ENCODE measurements at places on chromosomes 12 and 14.

DNA sequence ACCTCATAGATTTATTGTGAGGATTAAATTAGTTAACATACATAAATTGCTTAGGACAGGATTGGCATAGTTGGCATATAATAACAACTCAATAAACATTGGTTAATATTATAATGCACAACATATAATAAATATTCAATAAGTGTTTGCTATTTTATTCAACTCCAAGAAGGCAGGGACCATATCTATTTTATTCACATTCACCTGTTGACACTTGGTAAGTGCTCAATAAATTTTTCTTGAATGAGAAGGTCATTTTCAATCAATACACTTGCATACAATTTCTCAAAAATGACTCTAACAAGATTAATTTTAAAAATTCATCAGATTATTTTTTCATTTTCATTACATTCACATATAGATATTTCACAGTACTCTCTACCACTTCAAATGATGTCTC, 12.4 kb upstream of the NUP107 start:
- DNase-seq = no peak
- peak overlapping the region; percentile 88 for H3K27ac ChIP-seq
- peaks cover 8% of the 10 kb centered on the region for H3K36me3 ChIP-seq
- H3K4me3 ChIP-seq = no peak overlapping the region

DNA sequence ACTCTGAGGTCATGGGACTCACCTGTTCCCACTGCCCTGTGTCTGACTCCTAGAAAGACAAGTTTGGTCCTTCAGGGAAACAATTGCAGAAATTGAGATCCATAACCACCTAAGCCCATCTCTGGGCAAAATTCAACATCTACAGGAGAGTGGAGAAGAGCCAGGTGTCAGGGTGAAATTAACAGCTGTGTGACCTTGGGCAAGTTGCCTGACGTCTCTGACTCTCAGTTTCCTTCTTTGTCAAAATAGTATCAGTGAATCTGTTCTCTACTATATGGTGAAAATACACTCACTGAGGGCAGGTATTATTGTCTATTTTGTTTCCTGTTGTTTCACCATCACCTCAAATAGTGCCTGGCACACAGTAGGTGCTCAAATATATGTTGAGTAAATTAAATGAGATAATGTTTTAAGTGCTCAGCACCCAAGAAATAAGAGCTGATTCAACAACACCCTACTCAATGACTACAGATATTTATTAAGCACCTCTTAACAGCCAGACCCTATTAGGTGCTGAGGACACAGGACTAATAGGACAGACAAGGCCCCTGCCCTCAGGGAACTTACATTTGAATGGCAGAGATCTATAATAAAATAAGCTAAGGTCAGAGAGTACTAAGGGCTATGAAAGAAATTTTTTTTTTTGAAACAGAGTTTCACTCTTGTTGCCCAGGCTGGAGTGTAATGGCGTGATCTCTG, 14.2 kb upstream of the IFT81 start:
- H3K4me1 ChIP-seq = peaks cover under 1% of the 10 kb centered on the region
- DNase-seq = no peak
- no peaks in the 10 kb centered on the region for H3K36me3 ChIP-seq

DNA sequence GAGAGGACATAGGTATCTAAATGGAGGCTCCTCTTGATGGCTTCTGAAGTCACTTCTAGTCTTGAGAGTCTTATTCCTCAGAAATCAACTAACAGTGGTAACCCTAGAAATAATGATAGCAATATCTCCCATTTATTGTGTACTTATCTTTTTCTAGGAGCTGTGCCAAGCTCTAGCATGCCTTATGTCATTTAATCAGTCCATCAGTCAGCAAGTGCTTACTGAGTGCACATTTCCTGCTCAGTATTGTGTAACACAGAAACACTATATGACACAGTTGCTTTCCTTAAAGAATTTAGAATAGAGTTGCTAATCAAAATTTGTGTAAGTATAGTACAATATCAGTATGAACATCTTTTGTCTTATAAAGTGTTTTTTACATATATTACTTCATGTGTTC, 36.6 kb downstream of the KRT76 start:
- no peak overlapping the region for H3K27ac ChIP-seq
- H3K27me3 ChIP-seq = peaks cover 3% of the 10 kb centered on the region
- no peaks in the 10 kb centered on the region for H3K36me3 ChIP-seq

DNA sequence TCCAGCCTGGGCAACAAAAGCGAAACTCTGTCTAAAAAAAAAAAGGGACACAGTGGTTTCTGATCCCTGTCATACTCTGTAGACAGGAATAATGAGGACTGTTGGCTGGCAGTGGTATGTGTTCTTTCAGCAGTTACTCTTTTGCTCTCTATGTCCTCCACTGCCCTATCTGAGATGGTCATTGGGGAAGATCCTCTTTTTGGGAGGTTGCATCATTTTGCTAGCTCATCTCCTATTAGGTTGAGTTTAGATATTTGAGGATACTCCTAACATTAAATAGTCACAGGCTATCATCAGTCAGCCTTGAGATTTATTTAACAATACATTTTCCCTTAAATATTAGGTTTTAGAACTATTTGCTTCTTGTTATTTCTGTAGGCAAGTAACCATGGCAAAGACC, 5.9 kb upstream of the CCDC91 start:
- H3K27ac ChIP-seq = no peak overlapping the region
- peaks cover 2% of the 10 kb centered on the region for H3K36me3 ChIP-seq
- no peak overlapping the region for H3K4me3 ChIP-seq
- no peaks in the 10 kb centered on the region for H3K27me3 ChIP-seq
- H3K4me1 ChIP-seq = peaks cover 21% of the 10 kb centered on the region

GRCh38 chr14:87754520-87755223, 238.3 kb downstream of the GALC start:
- peaks cover 4% of the 10 kb centered on the region for H3K27me3 ChIP-seq
- H3K4me1 ChIP-seq = no peaks in the 10 kb centered on the region
- no peak overlapping the region for H3K4me3 ChIP-seq
- H3K36me3 ChIP-seq = no peaks in the 10 kb centered on the region
- no peak overlapping the region for H3K27ac ChIP-seq

DNA sequence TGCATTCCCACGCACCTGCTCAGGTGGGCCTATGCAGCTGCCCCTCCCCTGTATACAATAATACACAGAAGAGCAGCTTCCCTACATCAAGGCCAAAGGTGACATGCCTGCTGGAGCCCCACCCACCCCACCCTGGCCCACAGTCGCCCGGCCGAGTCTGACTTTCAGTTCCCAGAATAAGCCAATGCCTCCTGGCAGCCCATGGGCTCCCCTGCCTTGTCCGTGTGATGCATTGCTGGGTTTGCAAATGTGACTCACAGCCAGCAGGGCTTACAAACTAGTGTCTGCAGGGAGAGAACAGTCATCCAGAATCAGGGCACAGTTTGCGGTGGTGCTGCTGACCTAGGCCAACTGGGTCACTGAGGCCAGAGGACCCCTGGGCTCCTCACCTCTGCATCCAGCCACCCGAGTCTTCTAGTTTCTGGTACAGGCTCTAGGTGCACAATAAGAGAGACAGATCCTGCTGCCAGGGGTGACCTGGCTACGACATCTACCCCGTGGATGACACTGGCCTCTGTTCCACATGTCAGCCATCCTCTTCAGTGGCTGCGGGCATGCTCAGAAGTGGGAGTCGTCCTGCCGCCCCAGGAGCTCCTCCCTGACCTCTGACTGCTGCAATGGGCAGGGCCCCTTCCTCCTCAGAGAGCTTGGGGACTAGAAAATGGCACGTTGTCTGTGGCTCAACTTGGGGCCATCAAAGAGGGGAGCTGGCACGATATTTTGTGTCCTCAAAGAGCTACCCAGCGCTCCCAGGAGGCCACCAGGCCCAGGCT, 84.5 kb downstream of the CHGA start:
- peaks cover 20% of the 10 kb centered on the region for H3K4me1 ChIP-seq
- peaks cover 4% of the 10 kb centered on the region for H3K36me3 ChIP-seq
- H3K27ac ChIP-seq = no peak overlapping the region
- no peak overlapping the region for H3K4me3 ChIP-seq
- DNase-seq = no peak
- H3K27me3 ChIP-seq = no peaks in the 10 kb centered on the region

GRCh38 chr12:96048393-96048969, 13.1 kb upstream of the LTA4H start:
- peak overlapping the region; percentile 31 for H3K4me3 ChIP-seq
- H3K36me3 ChIP-seq = no peaks in the 10 kb centered on the region
- peak overlapping the region; percentile 90 for H3K27ac ChIP-seq
- no peaks in the 10 kb centered on the region for H3K27me3 ChIP-seq
- peaks cover 39% of the 10 kb centered on the region for H3K4me1 ChIP-seq

DNA sequence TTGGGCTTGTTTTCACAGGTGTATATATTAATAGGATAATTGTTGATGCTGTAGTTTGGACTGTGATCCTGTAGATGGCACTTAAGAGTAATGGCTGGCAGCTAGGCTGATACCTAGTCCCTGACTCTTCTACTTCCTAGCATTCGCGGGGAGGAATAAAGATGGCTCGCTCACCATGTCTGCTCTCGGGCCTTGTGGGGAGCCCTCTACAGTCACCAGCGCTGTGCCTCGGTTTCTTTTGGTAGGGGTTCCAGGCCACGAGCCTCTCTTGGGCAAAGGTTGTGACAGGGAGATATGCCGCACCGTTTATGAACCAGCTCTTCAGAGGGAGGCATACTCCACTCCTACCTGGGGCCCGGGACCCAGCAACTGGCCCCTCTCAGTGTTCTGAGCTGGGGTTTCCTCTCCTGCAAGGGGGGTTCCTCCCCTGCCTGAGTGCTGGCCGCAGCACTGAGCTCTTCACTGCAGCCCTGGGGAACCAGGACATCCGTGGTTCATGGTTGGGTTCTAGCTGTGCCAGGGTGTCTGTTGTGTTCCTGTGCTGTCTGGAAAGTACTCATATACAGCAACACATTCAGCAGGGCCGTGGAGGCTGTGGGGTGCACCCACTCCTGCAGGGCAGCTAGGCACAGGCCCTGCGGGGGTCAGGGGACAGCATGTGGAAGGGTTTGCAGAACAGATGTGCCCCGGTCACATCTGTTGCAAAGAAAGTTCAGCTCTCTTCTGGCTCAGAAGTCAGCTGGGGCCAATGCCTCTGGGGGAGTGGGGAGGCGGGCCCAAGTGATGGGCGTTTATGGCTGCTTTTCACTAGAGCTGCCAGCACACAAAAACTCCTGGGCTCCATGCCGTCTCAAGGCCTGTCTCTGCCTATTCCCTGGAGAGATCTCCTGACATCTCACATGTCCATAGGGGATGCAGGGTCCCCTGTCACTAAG, 147.9 kb downstream of the PPFIA2 start:
- no peak overlapping the region for H3K4me3 ChIP-seq
- no peak for DNase-seq
- no peaks in the 10 kb centered on the region for H3K36me3 ChIP-seq
- no peaks in the 10 kb centered on the region for H3K4me1 ChIP-seq
- H3K27me3 ChIP-seq = peaks cover 2% of the 10 kb centered on the region

- H3K27ac ChIP-seq = no peak overlapping the region
- peaks cover 74% of the 10 kb centered on the region for H3K36me3 ChIP-seq
- DNase-seq = no peak
- no peak overlapping the region for H3K4me3 ChIP-seq
Measured at GRCh38 chr12:76368230-76368629, 20.0 kb upstream of the BBS10 start.

DNA sequence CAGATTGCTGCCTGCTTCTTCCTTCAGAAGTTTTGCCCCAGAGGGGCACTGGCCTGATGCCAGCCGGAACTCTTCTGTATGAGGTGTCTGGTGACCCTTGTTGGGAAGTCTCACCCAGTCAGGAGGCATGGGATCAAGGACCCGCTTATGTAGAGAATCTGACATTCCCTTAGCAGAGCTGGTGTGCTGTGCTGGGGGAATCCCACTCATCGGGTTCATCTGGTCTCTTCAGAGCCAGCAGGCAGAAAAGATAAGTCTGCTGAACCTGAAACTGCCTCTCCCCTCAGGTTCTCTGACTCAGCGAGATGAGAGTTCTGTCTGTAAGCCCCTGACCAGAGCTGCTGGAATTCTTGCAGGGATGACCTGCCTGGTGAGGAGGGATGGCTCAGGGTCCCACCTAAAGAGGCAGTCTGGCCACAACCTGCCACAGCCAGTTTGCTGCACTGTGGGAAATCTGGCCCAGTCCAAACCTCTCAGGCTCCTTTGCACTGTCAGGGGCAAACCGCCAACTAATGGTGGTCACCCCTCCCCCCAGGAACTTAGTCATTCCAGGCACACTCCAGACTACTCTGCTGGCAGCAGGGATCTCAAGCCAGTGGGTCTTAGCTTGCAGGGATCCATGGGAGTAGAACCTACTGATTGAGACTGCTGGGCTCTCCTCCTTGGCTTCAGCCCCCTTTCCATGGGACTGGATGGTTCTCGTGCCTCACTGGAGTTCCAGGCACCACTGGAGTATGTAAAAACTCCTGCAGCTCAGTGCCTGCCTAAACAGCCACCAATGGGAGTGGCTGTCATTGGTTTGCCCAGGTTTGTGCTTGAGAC, 4.1 kb downstream of the CLEC2D start:
- peaks cover 92% of the 10 kb centered on the region for H3K36me3 ChIP-seq
- H3K27me3 ChIP-seq = no peaks in the 10 kb centered on the region
- H3K27ac ChIP-seq = peak overlapping the region; percentile 99

- H3K27me3 ChIP-seq = no peaks in the 10 kb centered on the region
- no peak overlapping the region for H3K27ac ChIP-seq
- H3K4me1 ChIP-seq = no peaks in the 10 kb centered on the region
- no peak overlapping the region for H3K4me3 ChIP-seq
- no peak for DNase-seq
Measured at GRCh38 chr12:126534495-126534894, 1469.3 kb downstream of the AACS start.

- no peak overlapping the region for H3K27ac ChIP-seq
- no peaks in the 10 kb centered on the region for H3K36me3 ChIP-seq
- H3K4me3 ChIP-seq = no peak overlapping the region
Measured at GRCh38 chr14:69328765-69329164, 68.8 kb downstream of the GALNT16 start.

Measured in activated CD8-positive, alpha-beta T cell treated with anti-CD3 and anti-CD28 coated beads for 36 hours (primary cell).